ENCODE measurements at places on chromosomes 7 and 10.

GRCh38 chr10:24894728-24895127 lies 57.7 kb downstream of the PRTFDC1 start:
- no peak for DNase-seq

DNA sequence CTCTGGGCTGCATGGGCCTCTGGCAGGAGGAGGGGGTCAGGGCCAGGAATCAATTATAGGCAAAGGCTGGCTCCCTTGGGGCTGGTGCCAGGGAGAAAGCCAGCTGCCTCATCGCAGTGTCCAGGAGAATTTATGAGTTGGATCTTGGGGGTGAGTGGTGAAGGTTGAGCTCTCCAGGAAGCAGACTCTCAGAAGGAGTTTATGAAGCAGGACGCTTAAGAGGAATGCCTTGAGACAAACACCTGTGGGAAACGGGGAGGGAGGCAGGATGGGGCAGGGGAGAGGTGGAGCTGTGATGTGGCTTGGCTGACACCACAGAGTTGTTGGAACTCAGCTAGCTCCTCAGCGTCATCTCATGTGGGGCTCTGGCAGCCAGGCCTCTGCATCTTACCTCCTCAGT lies 428.5 kb downstream of the RPS24 start:
- no peak for DNase-seq

- no peak for DNase-seq
Observed at GRCh38 chr10:133022776-133023100, 65.0 kb upstream of the ADGRA1 start.

GRCh38 chr7:42982604-42983115 lies 50.5 kb downstream of the MRPL32 start:
- no peak for DNase-seq

DNA sequence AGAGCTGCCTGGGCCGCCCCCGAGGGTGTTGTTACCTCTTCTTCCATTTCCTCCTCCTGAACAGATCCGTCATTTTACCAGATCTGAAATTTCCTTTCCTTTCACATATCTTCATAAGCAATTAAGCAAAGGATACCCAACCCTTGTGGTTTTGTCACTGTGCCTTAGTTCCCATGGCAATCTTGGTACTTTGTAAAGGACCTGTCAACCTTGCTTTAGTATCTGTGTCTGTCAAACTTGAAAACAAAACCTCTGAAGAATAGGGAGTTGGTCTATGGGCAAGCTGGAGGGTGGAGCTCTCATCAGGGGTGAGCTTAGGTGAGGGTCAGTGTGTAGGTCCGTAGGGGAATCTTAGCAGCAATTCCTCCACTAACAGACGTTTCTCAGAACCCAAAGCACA lies 25.4 kb upstream of the CCDC3 start:
- DNase-seq = no peak

GRCh38 chr7:111388912-111389311 lies 173.4 kb downstream of the IMMP2L start:
- DNase-seq = no peak

DNA sequence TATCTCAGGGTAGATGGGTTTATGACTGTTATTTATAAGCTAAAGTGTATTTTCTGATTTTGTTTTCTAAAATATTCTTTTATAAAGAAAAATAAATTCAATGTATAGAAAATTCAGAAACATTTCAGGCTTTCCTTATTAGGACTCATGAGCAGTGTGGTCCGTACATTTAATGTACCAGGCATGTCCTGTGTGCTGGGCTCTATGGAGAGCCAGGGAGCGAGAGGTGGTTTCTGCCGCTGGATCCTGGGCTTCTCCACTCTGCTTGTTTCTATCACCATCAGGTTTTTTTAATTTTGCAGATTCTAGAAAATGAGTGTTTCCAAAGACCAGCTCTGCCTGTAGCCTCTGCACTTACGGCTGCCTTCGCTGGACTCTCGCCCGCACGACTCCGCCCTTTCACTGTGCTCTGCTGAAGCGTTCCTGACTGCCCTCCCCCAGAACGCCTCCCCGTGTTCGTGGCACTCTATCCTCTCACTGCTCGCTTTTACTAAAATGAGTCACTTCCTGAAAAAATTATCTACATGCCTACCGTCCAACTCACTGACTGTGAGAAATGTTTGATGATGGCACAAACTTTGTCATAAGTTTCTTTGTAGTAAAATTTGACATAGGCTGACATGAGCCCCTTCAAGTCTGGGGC lies 188.5 kb downstream of the ZMYND11 start:
- peak; percentile 8 for DNase-seq

DNA sequence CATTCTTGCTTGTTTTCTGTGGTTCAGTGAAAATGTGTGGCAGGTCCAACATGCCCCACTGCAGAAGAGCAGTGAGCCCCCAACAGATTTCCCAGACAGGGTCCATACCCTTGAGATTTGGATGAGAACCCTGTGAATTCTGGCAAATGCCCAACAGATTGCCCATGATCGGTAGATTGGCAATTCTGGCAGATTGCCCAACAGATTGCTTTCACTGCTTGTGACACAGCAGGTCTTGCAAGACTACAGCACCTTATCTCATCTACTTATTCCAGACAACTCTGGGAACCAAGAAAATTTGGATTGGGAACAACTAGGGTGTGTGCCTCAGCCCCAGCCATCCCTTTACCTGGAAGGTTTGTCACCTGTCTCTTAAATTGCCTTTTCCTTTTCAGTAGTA lies 143.7 kb upstream of the COL1A2 start:
- no peak for DNase-seq

DNA sequence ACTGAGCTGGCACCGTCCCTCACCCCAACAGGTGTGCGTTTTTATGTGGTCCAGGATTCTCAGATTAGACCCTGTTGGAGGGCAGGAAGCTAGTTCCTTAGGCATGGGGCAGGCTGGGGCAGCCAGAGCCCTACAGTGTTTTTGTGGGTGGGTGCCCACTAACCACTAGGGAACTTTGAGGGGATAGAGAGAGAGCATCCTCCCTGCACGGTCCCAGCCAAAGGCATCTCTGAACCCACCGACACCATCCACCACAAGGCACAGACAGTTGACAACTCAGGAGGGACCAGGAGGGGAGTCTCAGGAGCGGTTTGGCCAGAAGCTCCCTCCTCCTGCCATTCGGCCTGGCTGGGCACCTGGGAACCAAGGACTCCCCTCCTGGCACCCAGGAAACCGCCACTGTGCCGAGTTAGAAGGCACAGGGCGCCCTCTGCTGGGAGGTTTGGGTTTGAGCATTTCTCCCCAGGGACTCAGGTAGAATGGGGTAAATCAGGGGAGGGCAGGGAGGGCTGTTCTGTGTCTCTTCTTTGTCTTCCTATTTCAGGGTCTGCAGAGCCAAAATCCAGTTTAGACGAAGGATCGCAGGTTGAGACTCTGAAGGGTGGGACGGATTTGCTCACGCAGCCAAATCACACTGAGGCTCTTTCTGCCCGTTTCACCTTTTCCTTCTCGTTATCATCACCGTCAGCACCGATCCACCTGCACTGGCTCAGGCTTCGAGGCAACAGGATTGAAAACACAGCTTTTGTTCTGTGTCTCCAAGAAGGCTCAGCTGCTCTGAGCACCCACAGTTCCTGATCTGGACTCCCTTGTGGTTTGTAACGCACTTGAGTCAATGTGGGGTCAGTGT lies 84.8 kb upstream of the COL13A1 start:
- DNase-seq = peak; percentile 25
